ENCODE measurements at places on chromosomes 6 and 20.

DNA sequence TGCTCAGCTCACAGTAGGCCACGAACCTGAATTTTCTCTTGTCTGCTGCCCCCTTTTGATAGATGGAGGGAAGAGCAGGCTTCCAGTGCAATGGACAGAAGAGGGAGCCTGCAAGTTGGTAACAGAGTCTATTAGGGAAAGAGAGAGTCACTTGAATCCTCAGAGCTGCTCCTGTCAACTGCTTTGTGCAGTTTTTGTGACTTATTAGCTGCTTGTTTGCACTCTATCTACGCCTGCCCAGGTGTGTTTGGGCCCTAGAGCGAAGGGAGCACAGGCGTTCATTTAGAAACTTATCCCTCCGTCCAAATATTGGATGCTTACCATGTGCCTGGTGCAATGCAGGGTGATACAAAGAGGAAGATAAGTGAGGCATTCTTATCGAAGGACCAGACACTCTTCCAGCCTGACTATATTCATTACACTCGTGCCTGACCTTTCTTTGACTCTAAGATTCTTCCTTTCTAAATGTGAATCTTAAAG lies 11.6 kb upstream of the SLC2A12 start:
- DNase-seq: no peak

DNA sequence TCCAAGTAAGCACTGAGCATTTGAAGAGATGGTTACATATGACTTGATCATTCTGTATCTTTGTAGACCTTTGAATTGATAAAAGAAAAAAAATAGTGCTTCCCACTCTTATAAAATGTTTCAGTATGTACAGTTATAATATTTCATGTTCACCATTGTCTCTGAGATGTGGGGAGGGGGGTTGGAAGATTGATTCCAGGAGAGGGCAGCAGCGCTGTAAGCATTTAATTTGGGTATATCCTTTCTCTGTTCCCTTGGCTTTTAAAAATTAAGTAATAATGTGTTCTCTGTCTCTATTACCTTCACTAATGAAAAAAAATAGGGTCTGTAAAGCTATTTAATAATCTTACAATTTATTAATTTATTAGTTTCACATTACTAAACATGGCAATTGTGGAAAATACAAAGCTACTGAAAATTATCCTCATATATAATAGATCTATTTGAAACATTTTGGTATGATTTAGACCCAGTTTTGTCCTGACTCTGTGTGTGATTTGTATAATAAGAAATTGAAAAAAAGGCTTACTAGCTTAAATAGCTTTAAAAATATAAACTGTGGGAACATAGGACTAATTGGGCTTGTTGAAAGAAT lies 341.2 kb downstream of the CDKAL1 start:
- no peak for DNase-seq

GRCh38 chr6:82057846-82058554 lies 189.5 kb downstream of the IBTK start:
- DNase-seq: no peak

DNA sequence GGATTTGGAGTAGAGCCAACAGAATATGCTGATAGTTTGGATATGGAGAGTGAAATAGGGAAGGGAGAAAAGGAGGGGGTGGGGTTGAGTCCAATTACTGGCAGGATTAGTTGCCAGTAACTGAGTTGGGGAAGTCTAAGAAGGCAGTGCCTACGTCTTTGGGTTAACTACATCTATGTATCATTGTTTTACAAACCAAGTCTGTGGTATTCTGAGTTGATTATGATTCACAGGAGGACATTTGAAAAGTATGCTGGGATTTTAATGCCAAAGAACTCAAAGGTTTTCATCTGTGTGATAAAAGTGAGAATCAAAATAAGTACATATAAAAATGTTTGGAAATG lies 14.7 kb downstream of the DSE start:
- no peak for DNase-seq

GRCh38 chr6:33960345-33961313 lies 156.8 kb upstream of the MLN start:
- no peak for DNase-seq

DNA sequence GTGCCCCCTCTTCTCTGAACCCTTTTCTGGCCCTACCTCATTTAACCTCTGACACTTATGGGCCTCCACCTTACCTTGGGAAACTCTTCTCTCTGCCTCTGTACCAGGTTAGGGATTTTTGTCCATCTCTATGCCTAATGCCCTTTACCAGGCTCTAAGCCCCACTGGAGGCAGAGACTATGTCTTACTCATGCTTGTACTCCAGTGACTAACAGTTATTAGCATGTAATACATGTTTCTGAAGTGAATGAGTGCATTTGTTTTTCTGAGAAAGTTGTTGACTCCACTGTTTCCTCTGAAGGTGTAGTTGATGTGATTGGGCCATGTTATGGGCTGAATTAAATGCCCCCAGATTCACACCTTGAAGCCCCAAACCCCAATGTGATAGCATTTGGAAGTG lies 234.3 kb downstream of the PACRG start:
- no peak for DNase-seq

DNA sequence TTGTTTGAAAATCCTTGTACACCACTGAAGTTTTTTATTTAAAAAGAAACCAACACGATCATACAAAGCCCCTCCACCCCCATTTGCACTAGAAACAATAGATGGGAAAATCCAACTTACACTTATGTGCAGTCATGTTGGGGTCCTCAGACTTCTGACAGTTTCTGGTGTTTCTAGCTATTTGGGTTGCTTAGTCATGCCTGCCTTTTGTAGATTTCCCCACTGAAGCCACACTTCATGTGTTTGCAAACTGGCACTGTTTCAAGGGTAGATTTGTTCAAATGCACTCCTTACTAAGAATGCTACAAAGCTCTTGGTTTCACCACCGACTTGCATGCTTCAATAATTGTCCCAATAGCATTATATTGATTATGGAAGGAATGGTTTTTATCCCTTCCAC lies 1.5 kb downstream of the SH3BGRL2 start:
- DNase-seq: no peak

DNA sequence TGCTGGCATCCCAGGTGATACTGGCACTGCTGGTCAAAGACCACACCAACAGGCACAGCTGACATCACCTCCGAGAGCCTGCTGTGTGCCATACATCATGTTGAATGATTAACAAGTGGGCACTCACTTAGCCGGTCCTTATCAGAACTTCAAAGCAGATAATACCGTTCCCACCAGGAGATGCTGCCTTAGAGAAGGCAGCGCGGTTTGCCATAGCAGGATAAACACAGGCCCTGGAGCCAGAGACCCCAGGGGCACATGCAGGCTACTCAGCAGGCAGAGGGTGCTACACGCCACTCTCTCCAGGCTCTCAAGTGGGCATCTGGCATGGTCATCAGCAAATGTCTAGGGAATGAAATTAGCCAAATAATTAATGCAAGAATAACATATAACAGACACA lies 86.5 kb upstream of the CST7 start:
- no peak for DNase-seq

- DNase-seq: no peak
Measured at GRCh38 chr6:44199883-44200282, 16.8 kb upstream of the MYMX start.

- no peak for DNase-seq
Measured at GRCh38 chr20:36855241-36855657, 20.7 kb upstream of the TLDC2 start.

DNA sequence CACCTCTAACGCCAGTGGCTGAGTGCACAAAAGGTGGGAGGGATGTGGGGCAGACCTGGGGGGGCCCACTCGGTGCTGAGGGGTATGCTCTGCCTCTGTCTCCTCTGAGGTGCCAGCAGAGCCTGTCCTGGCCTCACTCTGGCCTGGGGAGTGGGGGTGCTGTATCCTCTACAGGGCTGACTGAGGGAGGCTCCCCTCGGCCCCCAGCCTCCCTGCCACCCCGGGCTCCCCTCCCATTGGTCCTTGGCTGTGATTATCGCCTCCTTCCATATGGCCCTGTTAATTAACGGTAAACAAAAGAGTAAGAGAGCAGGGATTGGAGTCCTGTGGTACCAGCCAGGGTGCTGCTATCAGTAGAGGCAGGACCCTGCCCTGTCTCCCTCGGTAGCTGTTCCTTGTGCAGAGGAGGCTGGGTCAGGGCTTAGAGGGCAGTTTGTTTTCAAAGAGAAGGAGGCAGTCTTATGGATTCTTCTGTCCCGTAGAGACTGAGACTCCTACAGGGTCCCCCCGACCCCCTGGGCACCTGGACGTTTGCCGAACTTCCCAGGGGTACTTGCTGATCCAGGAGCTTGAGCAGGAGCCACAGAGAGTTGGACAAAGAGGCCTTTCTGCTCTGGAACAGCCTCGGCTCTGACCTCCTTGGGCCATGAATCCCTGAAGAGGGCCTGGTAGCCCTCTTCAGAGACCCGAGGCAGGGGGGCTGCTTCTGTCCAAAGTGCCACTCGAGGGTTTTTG lies 1.8 kb downstream of the MYT1 start:
- no peak for DNase-seq

GRCh38 chr6:109053336-109053735 lies 41.3 kb downstream of the SESN1 start:
- no peak for DNase-seq

GRCh38 chr6:161327360-161327953 lies 53.6 kb upstream of the AGPAT4 start:
- DNase-seq: no peak

GRCh38 chr20:35947907-35948306 lies 6.4 kb downstream of the SCAND1 start:
- DNase-seq: no peak

DNA sequence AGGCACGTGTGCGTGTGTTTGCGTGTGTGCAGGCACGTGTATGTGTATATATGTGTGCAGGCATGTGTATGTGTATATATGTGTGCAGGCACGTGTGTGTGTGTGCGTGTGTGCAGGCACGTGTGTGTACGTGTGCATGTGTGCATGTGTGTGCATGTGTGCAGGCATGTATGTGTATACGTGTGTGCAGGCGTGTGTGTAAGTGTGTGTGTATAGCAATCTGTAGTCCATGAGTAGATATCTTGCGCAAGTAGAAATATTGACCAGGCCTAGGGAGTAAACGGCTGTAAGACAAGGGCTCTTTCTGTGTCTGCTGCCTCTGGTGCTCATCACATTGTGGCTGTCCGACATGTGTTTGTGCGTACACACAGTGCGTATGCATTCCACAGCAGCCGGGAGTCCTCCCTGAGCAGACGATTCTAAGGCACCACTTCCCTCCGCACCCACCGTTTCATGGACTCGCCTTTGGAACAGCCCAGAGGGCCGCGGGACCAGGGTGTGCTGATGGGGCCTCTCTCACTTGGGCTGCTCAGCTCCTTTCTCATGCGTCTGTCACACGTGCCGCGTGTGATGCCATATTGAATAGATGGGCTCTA lies 167.6 kb downstream of the ERMARD start:
- no peak for DNase-seq
